ENCODE measurements at places on chromosomes 4 and X.

GRCh38 chr4:138070816-138071215 lies 171.3 kb downstream of the SLC7A11 start:
- no peak for DNase-seq

- no peak for DNase-seq
Measured at GRCh38 chr4:149265645-149266044, 550.0 kb downstream of the IQCM start.

- DNase-seq = no peak
Measured at GRCh38 chrX:130741151-130741550, 161.9 kb downstream of the ENOX2 start.

- no peak for DNase-seq
Measured at GRCh38 chr4:31246856-31247255, 526.7 kb downstream of the PCDH7 start.

GRCh38 chrX:154040307-154040756 lies 20.6 kb upstream of the IRAK1 start:
- DNase-seq = peak; percentile 82

GRCh38 chr4:148044912-148045352 lies 313.0 kb downstream of the ARHGAP10 start:
- DNase-seq = no peak

GRCh38 chr4:42293967-42294813 lies 103.1 kb upstream of the SHISA3 start:
- DNase-seq = no peak

DNA sequence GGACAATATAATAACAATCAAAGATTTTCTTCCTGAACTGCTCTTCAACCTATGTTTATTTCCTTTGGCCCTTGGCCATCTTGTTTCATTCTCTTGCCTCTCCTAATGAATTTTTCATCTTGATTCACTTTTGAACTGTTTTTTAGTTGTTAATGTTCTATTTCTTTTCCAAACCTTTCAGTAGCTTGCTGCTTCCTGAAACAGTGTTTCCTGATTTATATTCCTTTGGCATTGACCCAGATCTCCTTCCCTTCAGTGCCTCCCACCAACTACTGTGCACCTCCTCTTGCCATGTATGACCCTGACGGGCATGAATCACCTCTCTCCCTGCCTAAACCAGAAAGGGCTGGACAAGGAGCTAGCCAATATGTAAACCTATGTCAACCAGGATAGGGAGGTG lies 25.6 kb upstream of the SPP1 start:
- peak; percentile 7 for DNase-seq

GRCh38 chr4:147123146-147123545 lies 177.5 kb upstream of the TTC29 start:
- DNase-seq = no peak

- no peak for DNase-seq
Measured at GRCh38 chr4:152103181-152103901, 342.5 kb upstream of the GATB start.

- DNase-seq = no peak
Measured at GRCh38 chr4:87209696-87210095, 10.7 kb downstream of the KLHL8 start.

DNA sequence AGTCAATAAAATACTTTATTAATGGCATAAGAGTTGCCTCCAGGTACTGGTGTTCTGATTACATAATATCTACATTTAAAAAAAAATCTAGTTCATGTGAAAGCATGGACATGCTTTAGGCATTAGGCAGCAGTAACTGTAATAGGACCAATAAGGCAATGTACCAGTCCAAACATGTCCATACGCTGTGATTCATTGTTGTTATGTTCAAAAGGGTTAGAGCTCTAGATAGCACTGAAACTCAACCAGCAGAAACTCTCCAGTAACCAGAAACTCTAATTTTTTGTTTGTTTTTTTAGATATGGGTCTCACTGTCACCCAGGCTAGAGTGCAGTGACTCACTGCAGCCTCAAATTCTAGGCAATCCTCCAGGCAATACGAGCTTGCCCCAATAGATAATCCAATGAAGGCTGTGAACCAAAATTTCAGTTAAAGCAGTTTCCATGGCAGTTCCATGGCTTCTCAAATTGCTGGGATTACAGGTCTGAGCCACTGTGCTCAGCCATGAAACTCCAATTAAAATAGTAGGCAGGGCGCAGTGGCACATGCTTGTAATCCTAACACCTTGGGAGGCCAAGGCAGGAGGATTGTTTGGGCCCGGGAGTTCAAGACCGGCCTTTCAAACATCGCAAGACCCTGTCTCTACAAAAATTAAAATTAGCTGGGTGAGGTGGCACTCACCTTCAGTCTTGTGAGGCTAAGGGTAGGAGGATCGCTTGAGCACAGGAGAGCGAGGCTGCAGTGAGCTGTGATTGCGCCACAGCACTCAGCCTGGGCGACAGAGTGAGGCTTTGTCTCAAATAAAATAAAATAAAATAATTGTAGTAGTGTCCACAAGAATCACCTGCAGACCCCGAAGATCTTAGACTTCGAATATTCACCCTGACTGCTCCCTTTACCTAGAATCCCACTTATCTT lies 36.3 kb downstream of the MGARP start:
- DNase-seq = peak; percentile 99

GRCh38 chr4:42638321-42638720 lies 18.6 kb downstream of the ATP8A1 start:
- no peak for DNase-seq

DNA sequence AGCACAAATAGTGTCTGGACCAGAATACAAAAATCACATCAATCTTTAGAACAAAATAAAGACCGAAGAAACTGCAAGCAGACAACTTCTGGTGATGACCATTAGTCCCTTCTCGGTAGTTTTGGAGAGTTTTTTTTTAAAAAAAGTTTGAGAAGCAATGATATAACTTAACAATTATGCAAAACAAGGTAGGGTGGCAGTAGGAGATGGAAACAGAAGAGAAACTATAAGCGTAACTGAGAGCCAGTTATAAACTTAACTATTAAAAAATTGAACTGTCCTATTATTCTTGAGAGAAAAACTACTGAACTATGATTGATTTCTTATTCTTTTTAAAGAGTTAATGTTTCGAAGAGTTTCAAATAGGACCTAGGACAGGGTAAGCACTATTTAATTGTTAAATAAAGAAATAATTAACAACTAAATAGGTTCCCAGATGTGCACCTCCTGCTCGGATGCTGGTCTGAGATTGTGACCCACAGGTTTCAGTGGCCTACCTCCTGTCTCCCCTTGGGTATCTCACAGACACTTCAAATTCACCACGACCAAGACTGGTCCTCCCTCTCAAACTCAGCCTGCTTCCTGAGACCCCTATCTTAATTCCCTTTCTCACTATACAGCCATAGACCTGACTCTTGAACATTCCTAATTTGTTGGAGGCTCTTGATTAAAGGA lies 81.3 kb downstream of the LEF1 start:
- DNase-seq = no peak

- peak; percentile 56 for DNase-seq
Measured at GRCh38 chrX:69741721-69742120, 125.8 kb downstream of the EDA start.

DNA sequence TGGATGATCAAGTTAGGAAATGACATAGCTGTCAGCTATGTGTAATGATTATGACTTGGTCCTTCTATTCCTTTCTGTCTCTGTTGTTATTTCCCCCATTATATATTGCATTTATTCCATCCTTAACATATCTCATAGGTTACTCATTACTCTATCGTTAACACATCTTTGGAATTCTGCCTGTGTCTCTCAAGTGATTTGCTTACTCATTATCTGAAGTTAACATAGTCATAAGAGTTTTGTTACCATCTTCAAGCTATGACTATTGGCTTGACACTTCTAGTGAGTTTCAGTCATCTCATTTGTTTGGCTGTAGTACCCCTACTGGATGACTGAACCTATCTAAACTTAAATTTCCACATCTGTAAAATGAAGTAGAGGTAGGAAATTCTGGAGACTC lies 286.1 kb upstream of the PPP1R2C start:
- no peak for DNase-seq

DNA sequence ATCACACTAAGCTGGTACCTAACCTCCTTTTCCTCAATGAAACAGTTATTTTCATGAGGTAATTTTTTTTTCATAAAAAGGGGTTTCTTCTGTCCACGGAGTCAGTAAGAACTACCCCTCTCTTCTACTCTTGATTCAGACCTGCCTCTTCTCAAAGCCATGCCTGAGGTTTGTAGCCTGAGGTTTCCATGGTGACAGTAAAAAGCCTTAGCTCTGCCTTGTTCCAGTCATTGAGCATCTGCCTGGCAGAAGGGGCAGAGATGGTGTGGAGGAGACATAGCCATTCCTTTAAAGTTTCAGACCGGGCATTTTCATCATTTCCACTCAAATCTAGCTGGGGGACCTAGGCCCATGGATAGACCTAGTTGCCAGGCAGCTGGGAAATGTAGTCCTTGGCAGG lies 135.5 kb downstream of the REPS2 start:
- DNase-seq = no peak

- DNase-seq = no peak
Measured at GRCh38 chrX:70504772-70505450, 60.3 kb downstream of the DLG3 start.

DNA sequence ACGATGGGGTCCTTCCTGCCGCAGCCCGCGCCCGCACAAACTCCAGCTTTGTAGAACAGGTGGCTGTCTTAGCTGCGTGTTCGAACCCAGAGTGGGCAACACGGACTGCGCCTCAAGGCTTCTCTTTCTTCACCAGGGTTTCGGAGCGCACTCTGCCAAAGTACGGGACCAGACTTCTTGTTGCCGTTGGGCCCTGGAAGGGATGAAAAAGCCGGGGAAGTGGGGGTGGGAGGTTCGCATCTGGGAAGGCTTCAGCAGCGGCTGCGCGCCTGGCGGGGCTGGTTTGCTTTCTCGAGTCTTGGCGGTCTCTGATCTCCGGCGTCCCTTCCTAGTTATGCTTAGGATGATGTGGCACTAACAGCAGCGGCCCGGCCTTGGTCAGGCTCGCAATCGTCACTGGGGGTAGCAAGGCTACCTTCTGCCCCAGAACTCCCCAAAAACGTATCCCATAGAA lies 673 bp downstream of the PARM1 start:
- no peak for DNase-seq

- peak; percentile 65 for DNase-seq
Measured at GRCh38 chr4:38030023-38030422, 69.8 kb downstream of the PTTG2 start.

DNA sequence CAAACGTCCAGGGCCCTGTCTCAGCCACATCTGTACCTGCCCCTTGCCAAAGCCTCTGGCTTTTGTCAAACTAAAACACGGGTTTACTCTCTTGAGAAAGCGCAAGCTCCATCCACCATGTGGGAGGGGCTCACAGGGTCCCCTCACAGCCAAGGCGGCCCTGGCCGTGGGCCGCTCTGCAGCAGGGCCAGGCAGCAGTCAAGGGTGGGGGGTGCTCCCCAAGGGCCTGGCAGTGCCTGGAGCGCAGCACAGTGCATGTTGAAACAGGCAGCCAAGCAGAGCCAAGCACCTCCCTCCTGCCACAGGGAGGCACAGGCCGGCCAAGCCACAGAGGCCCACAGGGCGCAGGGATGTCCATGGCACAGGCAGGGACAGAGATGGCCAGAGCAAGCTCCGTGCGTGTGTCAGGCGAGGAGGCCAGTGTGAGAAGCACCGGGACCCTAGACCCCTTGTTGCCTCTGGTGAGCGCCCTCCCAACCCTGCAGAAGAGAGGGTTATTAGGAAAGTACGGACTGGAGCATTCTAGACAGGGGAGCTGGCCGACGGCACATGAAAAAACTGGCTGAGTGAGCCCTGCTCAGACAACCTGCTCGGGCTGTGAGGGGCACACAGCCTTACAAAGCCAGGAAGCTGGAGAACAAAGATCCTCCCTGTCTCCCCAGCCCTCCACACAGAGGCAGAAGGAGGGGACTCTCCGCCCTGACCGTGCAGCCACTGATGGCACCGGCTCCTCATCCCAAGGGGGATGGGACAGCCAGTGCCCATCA lies 39.0 kb downstream of the FAM53A start:
- DNase-seq = no peak

- no peak for DNase-seq
Measured at GRCh38 chrX:45056428-45057145, 144.1 kb downstream of the DIPK2B start.

GRCh38 chr4:8905773-8906667 lies 34.4 kb upstream of the HMX1 start:
- DNase-seq = no peak

GRCh38 chr4:135927651-135928050 lies 1604.6 kb downstream of the PCDH18 start:
- DNase-seq = no peak

- DNase-seq = peak; percentile 15
Measured at GRCh38 chrX:38166478-38167083, 54.1 kb downstream of the SRPX start.

GRCh38 chrX:151871244-151871643 lies 41.4 kb upstream of the MAGEA4 start:
- DNase-seq = peak; percentile 94

DNA sequence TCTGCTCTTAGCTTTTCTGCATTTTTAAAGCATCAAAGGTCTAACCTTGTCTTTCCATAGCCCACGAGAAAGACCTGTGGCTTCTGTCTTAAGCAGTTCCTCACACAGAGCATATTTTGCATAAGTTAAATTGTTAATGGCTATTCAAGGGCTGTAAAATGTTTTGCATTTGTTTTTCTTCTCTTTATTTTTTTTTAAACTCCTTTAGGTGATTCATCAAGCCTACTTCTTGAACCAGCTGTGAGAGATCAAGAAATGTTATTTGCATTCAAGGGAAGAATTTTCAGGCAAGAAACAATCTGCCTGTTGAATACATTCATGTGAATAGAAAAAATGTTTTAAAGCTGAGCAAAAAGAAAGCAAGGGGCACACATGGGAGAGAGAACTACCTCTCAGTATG lies 423.8 kb upstream of the FRG1 start:
- DNase-seq = peak; percentile 3

DNA sequence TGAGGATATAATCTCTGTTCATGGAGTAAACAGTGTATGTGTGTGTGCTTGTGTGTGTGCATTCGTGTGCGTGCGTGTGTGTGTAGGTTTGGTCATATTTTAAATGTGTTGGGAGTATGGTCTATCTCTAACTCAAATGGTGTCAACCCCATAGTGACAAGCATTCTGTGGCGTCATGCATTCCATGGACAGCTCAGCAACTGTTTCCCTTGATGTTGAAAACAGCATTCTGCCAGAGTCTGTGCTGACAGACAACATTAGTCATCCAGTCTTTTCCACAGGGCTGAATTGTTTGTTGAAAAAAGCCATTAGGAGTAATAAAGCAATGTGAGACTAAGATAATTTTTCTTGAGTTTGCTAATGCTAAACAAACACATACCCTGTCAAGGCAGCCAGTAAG lies 706.6 kb downstream of the PCDH19 start:
- DNase-seq = peak; percentile 30

GRCh38 chr4:89469930-89470375 lies 162.4 kb upstream of the GPRIN3 start:
- DNase-seq = peak; percentile 81

DNA sequence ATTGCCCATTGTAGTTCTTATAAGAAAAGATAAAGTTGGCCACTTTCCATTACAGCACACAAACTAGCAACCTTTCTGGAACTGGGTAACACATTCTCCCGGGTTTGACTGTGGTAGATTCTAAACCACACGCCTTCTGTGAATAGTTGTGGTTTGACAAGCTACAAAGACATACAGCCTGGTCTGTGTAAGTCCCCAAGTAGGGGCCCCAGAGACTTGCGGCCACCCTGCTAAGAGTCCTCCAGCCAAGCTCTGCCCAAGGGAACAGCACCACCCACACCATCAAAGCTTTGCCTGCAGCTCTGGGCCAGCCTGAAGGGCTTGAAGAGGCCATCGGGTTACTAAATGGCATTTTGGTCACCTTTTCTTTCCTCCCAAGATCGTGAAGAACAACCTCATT lies 203.4 kb downstream of the MAML3 start:
- peak; percentile 87 for DNase-seq

Measured in fibroblast of skin of back (primary cell).